ENCODE measurements at places on chromosomes 16 and 17.

GRCh38 chr17:238964-239259 lies 57.5 kb upstream of the DOC2B start:
- DNase-seq = no peak

DNA sequence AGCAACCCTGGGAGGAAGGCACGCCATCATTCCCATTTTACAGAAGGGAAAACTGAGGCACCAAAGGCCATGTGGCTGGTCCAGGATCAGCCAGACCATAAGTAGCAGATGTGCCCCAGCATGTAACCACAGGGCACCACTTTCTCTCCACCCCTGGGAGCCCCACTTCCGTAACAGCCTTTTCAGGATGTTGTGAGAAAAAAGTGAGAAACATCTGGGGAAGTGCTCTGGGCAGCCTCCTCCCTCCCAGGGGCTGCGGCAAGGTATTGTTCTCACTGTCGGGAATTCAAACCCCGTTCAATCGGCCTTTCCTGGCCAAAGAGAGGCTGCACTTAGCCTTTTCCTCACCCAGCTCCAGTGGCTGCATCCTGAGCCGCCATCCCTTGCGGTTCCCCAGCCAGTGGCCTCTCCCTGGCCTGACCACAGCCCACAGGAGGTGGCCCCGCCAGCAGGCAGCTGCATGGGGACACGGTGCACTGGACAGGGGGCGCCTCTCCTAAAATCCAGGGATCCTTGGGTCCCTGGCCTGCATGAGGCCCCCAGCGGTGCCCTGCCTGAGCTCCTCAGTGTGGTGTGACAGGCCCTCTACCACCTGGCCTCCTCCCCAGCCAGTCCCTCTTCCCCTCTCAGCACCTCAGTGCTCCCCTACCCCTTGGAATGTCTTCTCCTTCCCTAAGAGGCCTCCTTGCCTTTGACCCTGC lies 5.7 kb upstream of the CDH5 start:
- no peak for DNase-seq

- DNase-seq = peak; percentile 1
These were observed 52.8 kb downstream of the CLEC19A start for GRCh38 chr16:19338335-19338734.

DNA sequence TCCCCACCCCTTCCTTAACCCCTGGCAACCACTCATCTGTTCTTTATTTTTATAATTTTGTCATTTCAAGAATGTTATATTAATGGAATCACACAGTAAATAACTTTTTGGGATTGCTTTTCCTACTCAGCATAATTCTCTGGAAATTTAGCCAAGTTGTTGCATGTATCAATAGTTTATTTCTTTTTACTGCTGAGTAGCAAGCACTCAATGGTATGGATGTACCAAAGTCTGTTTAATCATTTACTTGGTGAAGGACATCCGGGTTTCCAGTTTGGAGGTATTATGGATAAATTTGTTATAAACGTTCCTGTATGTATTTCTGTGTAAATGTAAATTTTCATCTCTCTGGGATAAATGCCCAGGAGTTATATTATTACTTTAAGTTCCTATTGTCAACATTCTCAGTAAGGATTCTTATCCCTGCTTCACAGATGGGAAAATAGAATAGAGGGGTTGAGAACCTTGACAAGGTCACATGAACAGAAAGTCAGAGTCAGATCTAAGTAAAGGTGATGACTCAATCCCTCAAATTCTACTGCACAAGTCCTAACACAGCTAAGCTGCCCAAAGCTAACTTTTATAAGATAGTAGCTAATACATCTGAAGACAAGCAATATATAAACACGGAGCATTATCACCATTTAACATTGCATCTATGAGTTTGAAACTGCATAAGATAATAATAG lies 62.4 kb upstream of the MTMR4 start:
- DNase-seq = no peak

DNA sequence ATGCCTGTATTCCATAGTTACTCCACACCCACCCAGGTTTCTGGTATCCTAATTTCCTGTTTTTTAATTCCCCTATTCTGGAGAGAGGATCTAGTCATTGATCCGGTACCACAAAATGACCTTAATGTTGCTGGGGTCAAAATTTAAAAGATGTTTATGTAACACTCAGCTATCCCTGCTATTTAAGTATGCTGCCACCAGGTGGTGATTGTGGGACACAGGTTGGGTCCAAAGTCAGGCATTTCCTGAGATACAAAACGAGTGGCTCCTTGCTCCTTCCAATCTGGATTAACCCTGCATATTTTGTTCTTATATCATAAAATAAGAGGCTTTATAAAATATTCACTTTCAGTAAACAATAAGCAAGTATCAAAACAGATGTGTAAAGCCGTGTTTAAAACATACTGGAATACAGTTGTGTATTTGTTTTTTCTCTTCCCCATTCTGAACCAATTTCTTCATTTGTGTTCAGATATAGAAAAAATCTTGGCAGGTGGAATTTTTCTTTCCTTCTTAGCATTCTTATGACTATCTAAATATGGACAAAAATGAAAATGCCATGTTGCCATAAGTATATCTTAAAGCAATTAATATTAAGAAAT lies 16.3 kb downstream of the HS3ST4 start:
- no peak for DNase-seq

DNA sequence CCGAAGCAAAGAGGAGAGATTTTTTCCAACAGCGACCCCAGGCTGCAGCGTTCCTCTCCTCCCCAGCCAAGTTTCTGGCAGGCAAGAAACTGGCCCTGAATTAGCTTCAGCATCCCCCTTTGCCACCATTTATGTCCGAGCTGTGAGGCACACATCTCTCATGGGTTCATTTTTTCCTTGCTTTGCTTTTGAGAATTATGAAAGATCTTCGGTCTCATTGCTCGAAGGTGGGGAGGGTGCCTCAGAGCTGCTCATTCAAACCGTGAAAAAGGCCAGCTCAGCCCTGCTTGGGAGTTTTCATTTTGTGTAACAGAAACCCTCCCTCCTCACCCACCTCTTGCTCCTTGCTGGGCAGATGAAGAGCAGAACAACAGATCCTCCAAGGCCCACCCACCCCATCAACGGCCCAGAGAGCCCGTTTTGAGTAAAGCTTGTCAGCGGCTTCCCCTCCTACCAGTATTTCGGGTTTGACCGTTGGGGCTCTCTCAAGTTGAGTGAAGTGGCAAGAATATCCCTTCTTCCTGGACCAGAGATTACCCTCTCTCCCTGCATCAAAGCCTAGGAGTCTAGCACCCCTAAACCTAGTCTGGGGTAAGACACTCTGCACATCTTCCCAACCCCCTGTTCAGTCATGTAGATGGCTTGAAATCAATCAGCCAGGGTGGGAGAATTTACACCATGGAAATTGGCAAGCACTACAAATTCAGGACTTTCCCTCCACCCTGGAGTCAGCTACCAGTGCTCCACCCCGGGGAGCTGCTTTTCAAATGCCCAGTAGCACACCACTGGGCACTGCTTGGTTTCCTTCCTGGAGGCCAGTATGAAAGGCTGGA lies 1.8 kb downstream of the CCR7 start:
- DNase-seq = no peak

DNA sequence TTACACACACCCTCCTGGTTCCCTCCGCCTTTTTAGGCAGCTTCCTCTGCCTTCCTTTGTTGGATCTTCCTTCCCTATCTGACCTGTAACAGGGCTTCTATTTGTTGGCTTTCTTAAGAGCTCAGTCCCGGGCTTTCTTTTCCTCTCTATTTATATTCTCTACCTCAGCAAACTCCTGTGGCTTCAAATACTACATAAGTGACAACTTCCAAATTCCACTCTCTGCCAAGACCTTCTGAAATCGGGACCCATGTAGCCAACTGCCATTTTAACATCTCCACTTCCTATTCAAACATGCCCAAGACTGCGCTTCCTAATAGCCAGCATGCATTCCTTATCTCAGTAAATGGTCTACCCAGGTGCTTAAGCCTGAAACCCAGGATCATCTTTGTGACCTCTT lies 128.1 kb downstream of the MRTFB start:
- no peak for DNase-seq

DNA sequence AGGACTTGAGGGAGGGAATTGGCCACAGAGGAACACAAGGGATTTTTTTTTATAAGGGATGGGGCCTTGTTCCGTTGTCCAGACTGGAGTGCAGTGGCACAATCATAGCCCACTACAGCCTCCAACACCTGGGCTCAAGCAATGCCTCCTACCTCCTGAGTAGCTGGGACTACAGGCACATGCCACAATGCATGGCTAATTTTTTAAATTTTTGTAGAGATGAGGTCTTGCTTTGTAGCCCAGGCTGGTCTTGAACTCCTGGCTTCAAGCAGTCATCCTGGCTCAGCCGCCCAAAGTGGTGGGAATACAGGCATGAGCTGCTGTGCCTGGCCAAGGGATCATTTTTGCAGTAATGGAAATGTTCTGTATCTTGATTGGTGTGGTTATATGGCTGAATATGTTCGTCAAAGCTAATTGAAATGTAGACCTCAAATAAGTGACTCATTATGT lies 56.9 kb downstream of the VMP1 start:
- no peak for DNase-seq

GRCh38 chr17:80845069-80845862 lies 146.4 kb upstream of the CHMP6 start:
- no peak for DNase-seq

- no peak for DNase-seq
These were observed 58.9 kb downstream of the CDH11 start for GRCh38 chr16:65062736-65063583.

All from NCI-H1436 (cell line).